ENCODE measurements at places on chromosomes 3 and 15.

DNA sequence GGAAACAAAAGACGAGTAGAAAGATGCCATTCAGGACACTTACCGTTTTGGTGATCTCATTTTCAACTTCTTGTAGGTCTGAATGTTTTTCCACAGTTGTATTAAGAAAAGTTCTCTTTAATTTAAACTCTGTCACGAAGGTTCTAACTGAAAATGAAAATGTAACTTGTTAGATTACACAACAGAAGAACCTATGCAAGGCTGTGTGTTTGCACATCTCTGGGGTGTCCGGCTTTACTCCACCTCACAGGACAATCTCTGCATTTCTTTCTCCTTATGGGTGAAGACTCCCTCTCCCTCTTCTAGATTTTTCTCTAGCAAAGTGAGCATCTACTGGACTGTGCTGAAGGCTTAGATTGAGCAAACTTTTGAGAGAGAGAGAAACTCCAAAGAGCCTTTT is 50.6 kb downstream of the HEG1 start:
- no peak for DNase-seq

DNA sequence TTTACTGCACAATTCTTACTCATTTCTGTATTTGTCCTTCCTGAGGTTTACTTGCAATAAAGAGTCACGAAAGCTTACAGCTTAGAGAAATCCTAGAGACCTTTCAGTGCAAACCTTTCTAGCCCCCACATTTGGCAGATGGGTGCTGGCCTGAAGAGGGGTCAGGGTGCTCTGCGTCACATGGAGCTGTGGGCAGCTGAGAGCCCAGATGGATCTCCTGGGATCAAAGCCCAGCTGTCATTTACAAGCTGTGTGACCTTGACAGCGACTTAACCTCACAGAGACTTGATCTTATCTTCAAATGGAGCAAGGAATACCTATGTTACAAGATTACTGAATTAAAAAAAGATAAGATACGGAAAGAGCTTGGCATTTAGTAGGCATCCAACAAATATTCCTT is 24.0 kb upstream of the RAF1 start:
- DNase-seq: no peak

DNA sequence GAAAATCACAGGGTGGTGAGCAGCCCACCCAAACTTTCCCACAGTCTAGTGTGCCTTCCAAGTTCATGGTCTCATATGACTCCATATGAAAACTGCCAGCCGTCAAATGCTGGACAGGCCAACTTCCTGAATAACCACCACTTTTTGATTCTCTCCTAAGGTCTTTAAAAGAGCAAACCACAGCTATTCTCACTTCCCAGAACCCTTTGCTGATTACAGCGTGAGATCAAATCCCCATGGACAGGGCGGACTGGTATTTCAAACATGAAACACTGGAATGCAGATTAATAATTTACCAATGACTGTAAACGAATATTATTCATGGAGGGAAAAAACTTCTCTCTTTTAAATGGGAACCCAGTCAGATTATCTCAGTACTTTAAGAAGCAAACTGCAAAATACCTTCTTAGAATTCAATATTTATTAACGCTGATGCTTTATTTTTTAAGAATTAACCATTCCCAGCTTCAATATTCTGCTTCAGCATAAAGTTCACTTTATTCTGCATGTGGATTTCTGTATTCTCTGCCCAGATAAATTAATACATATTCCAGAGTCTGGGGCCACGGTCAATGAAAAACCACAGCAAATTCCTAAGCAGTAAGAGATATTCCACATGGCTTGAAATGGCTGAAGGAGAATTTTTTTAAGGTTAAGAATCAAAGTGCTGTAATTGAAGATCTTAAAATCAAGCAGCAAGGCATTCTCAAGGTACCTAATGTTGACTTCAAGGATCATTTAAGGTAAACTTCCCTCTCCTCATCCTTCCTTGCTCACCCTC is 42.9 kb downstream of the MYO1E start:
- no peak for DNase-seq

DNA sequence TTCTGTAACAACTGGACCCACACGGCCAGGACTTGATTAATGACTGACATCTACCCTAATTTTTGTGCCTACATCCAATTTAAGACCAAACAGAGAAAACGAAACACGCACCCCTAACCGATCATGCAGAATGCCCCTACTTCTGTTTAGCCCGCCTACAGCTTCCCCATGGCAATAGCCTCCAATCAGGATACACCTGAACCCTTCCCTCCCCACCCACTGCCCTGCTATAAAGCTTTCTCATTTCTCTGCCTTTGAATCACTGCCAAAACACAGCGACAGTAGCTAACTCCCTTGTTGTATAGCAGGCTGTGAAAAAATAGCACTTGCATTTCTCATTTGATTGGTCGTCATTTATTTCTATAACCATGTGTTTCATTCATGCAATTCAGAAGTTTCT is 45.2 kb upstream of the DPPA4 start:
- DNase-seq: no peak

- DNase-seq: no peak
These were observed 101.8 kb downstream of the STT3B start for GRCh38 chr3:31634476-31634875.

DNA sequence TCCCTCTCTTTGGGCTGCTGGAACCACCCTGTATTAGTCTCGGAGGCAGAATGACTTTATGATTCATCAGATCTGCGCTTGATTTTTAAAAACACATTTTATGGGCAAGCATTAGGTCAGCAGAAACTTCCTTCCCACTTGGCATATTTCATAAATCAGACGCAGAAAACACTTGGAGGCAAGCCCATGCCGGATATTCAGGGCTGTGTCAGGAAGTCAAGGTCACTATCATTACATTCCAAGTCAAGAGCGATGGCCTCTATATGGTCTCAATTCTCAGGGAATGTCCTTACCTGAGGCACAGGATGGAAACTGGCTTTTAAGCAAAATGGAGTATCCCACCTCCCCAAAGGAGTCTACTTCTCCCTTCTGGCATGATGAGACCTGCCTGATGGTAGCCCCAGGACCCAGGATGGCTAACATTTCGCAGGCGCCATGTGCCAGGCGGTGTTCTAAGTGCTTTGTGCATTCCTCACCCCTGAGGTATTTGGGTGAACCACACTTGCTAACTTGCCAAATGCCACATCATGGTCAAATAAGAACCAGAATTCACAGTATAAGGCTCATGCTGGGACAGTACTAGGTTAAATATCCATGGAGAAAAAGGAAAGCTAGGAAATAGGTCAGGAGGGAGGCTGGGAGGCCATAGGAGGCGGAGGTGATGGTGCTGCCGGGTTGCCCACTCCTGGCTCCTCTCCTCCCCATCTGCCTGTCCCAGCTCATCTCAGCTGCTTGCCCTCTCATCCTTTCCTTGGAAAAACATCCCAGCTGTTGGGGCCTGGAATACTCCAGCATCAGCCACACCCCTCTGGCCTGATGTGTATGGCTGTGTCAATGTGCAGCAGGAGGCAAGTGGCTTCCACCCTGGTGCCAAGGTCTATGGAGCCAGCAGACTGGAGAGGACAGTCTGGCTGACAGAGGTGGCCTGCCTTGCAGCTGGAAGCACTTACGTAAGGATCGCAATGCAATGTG is 18.8 kb downstream of the BCL2L10 start:
- DNase-seq: no peak

- DNase-seq: no peak
These were observed 244.2 kb downstream of the ZMAT3 start for GRCh38 chr3:178827285-178827856.

GRCh38 chr15:64096668-64097384 is 1.0 kb downstream of the SNX1 start:
- no peak for DNase-seq

GRCh38 chr3:98733053-98733811 is 29.9 kb upstream of the ST3GAL6 start:
- DNase-seq: no peak

- DNase-seq: no peak
These were observed 212.0 kb downstream of the MEIS2 start for GRCh38 chr15:36888011-36888992.

DNA sequence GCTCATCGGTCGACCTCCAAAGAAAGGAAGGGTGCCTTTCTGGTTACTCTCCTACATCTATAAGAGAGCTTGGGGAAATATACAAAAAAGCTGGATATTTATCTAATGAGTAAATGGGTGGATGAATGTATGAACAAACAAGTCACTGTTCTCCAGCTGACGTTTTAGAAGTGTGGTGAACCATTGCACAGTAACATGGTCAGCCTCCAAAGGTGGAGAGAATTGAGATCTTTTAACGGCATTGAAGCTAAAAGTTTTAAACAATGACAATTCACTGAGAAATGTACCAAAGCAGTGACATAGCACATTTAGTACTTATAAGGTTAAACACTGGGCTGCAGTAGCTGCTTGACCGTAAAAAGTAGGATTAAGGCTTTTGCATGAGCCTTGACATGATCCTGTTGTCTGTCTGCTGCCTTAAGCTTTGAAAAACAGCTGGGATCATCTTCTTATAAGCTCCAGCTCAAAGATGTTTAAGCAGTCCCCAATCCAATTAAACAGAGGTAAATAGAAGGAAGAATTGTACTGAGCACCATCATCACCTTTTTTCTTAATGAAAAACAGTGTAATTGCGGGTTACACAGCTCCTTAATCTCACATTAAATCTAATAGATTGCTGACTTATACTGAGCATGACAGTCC is 222.9 kb downstream of the WDR72 start:
- DNase-seq: no peak

GRCh38 chr3:108036984-108037741 is 53.7 kb downstream of the CD47 start:
- no peak for DNase-seq

DNA sequence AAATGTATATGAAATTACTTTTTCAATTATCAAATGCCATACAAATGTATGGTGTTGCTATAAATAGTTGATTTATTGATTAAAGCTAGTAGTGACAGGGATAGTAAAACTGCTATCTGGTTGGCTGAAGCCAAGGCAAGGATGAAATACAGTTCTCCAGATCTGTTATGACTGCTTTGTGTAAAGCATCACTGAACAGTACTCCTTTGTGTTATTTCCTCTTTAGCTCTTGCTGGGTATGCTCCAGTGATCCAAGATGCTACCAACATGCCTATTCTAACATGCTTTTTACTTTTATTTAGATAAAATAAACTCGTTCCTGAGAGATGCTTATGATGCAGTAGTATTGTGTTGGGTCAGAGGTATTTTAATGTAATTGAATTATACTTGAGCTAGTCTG is 12.4 kb upstream of the UBR1 start:
- no peak for DNase-seq

GRCh38 chr3:53881691-53882593 is at the start of gene ACTR8:
ACTR8 (minus strand) TSS chr3:53882152; CDS start chr3:53882101, 51 bp downstream.
- peak; percentile 26 for DNase-seq

- DNase-seq: no peak
These were observed 166.0 kb downstream of the MCTP2 start for GRCh38 chr15:94397337-94397736.

DNA sequence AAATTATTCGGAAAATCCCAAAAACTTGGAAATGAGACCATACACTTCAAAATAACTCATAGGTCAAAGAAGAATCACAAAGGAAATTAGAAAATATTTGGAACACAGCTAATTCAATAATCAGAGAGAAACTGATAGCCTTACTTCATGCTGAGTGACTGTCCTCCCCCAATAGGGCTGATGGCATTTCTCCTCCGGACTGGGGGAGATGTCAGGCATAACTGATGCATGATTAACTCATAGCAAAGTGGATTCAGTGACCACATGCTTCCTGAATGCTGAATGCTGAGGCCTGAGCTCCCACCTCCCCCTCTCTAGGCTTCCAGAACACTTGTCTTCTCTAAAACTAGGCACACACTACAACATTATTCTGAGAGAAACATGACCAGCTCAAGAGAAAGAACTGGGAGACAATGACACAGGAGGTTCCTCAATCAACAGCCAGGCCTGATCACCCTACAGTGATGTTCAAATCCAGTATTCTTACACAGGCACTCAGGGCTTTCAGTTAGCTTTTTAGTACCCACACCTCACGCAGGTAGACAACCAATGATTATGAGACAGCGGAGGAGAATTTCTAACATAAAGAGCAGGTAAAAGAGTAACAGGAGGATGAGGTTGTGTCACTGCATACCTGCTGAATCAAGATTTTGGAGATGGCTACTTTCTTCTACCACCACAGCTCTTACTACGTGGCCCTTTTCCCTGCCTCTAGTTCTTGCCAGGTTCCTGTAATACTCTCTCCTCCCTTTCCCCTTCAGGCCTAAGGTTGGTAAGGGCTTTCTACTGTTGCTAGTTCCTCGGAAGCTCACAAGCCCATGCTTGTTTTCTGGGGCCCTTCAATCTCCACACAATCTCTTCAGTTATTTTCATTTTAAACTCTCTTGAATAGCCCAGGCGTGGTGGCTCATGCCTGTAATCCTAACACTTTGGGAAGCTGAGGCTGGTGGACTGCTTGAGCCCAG is 96.1 kb downstream of the FMN1 start:
- no peak for DNase-seq

DNA sequence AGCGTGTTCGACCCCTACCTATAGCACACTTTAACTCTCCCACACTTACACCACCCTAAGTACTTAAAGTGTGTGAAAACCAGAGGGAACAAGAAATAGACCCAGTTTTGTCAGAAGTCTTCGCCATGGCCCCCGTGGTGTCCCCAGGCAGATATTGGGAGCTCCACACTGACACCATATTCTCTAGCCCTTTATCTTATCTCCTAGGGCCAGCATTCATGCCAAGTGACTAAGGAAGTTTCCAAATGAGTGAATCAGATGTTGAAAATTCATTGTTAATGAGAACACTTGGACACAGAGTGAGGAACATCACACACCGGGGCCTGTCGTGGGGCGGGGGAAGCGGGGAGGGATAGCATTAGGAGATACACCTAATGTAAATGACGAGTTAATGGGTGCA is 31.8 kb downstream of the P3H2 start:
- DNase-seq: no peak

DNA sequence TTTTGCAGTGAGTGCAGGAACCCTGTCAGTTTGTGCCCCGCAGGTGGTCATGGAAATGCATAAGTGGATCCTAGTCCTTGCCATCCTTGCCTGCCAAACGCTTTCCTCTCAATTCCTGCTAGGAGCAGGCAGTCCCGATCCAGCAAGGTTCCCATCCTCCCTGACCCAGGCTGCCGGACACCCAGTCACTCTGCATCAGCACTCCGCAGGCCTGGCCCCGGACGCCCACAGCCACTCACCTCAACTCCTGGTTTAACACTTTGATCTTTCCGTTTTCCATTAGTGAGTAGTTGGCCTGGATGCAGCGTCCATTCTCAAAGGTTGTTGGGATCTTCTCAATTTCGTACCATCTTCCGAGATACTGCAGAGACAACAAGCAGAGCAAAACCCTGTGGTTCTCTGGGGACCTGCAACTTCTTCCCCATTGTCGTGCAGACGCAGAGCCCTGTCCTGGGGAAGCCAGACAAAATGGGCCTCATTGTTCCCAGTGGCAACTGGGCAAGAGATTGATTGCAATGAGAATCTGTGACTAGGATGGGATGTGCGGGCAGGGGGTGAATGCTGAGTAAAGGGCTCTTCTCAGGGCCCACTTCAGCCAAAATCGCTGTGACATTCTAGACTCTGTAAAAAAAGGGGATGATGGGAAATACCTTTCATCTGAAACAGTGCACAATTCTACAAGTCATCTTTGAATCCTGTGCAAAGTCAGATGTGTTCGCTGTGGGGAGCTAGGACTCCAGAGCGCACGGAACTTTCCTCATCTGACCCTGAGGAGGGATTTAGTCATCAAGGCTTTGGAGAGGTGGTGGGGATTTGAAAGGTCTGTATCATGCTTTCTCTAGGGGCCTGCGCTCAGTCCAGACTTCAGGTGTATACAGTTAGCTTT is 9.9 kb downstream of the APOD start:
- DNase-seq: no peak

Data from SIG-M5 (cell line).